ENCODE measurements at places on chromosomes 2 and 18. TPM values are rescaled to one million over a fixed set of nuclear protein-coding genes. Genes with fewer than 3 reads are reported as not detected.

The CFAP65 gene
- 0.22 TPM for total RNA-seq

The CYTIP gene
- 0.76 TPM for total RNA-seq

The GPC1 gene
- 58.0 TPM for total RNA-seq

The PLCD4 gene
- 14.2 TPM for total RNA-seq

The INHBB gene
- total RNA-seq, result 5.2 TPM

The METTL21A gene
- 14.8 TPM for total RNA-seq

The SERPINB13 gene
- total RNA-seq, result not detected

The MAPK4 gene
- total RNA-seq, result not detected

The TYW5 gene
- 11.8 TPM for total RNA-seq

The NEU4 gene
- total RNA-seq, result not detected

The TRAK2 gene
- 64.4 TPM for total RNA-seq

The KANSL3 gene
- 45.1 TPM for total RNA-seq

The B3GNT7 gene
- 0.78 TPM for total RNA-seq

The SATB2 gene
- total RNA-seq, result 4.9 TPM

The PAIP2B gene
- 1.1 TPM for total RNA-seq

The SNED1 gene
- total RNA-seq, result 52.8 TPM

The KCTD1 gene
- total RNA-seq, result 7.7 TPM

Measured in articular chondrocyte of knee joint (primary cell).